Activated CD8-positive, alpha-beta memory T cell treated with anti-CD3 and anti-CD28 coated beads for 1 hour (primary cell): ENCODE measurements at places on chromosomes 5 and 9.

DNA sequence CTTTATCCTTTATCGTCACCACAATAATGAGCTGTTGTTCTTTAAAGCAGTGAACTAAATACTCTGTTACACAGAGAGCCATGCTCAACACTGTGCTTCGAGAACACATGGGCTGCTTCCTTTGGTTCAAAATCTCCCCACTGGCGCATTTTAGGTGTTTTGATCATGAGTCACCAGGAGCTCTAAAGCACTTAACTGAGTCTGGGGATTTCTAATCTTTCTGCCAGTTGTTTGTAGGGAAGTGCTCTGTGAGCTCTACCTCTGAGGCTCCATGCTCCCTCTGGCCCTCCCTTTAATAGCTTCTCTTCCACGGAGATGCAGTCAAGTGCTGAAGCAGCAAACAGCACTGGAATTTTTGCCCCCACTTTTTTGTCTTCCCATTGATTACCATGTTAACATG lies 17.0 kb downstream of the ERAP2 start:
- DNase-seq: no peak

DNA sequence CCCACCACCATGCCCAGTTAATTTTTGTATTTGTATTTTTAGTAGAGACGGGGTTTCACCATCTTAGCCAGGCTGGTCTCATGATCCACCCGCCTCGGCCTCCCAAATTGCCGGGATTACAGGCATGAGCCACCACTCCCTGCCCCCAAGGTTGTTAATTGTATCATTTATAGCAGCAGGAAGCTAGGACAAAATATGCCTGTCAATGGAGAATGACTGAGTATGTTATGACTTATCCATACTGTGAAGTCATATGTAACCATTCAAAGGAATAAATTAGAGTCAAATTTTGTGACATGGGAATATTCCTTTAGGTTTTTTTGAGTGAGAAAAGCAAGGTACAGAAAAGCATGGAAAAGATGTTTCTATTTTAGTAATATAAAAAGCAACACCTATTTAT lies 3.9 kb upstream of the DAB2 start:
- DNase-seq: no peak

DNA sequence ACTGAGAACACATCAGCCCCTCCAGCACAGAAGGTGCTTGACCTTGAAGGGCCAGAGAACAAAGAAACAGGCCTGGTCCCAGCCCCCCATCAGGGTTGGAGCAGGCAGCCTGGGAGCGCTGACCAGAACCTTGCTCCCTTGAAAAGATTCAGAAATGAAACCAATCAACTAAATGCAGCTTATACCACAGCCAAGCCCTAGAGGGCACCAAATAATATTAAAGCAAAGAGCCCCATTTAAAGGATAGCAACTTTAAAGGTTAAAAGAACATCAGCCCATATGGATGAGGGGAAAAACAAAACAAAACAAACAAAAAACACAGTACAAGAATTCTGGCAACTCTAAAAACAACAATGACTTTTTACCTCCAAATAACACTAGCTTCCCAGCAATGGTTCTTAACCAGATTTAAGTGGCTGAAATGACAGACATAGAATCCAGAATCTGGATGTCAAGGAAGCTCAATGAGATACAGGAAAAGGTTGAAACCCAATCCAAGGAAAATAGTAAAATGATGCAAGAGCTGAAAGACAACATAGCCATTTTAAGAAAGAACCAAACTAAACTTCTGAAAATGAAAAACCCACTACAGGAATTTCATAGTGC lies 471.9 kb downstream of the MTRR start:
- DNase-seq: no peak

DNA sequence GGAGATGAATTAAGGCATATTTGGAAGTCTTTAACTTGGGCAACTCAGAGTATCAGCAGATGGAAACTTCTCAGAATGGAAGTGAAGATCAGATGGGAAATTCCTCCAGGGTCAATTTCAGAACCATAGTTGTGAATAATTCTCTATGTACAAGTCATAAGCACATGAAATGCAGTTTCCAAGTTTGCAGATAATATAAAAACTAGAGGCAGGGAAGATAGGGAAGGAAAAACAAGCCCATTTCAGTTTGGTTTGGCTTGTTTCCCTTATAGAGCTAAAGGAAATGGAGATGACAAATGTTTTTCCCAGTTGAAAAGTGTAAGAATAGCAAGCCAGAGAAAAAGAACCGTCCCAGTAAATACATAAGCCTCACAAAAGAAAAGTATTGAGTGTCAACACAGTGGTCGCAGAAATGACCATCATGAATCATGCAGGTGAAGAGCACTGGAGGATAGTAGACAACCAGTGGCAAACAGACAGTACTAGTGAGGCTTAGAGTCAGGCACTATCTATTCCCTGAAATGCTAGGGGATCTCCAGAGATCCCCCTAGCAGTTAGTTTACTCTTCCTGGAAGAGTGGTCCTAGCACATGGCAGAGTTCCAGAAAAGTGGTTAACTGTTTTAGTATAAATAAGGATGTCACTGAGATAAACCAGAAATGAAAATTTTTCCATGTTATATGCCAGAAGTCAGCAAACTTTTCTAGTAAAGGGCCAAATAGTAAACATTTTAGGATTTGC lies 245.9 kb downstream of the SAXO1 start:
- DNase-seq: no peak

GRCh38 chr5:176675676-176676360 lies 28.5 kb downstream of the TSPAN17 start:
- no peak for DNase-seq

DNA sequence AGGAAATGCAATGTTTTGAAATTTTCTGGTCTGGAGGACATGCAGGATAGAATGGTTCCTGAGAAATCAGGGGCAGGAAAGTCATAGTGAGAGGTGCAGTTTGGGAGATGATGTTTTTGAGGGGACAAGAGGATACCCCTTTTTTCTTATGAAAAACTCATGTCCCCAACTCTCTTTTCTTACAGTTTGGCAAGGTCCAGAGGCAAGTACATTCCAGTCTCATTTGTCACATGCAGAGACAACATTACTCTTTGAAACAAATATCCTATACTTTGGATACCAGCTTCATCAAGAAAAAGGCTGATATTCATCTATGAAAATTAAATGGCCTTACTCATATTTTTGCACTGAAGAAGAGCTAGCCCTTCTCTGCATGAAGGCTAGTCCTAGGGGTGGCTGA lies 48.2 kb downstream of the EQTN start:
- no peak for DNase-seq

DNA sequence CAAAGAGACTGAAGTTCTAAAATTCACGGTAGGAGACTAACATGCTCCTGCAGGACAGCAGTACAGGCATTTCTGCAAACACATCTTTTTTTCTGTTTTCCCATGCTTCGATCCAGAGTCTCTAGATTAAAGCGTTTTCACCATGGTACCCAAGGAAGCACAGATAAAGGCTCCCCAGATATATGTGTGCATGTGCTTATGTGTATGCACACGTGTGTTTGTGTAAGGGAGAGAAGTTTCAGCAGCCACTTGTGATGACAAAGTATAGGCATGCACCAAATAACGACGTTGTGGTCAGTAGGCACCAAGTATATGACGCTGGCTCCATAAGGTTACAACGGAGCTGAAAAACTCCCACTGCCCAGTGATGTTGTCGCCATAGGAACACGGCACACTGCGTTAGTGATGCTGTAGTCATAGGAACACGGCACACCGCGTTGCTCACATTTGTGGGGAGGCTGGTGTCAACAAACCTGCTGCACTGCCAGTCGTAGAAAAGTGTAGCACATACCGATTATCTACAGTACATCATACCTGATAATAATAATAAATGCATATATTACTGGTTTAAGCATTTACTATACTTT lies 21.7 kb downstream of the MED10 start:
- DNase-seq: no peak

GRCh38 chr5:114056185-114056538 lies 305.7 kb upstream of the KCNN2 start:
- DNase-seq: no peak
